ENCODE measurements at places on chromosomes 12 and 14. TPM values are rescaled to one million over a fixed set of nuclear protein-coding genes. Genes with fewer than 3 reads are reported as not detected.

The MGST1 gene
- total RNA-seq, result 8.8 TPM

The DNAJC22 gene
- 1.9 TPM for total RNA-seq

The PTGDR gene
- not detected for total RNA-seq

The PRH1 gene
- 10.5 TPM for total RNA-seq

The LRP1-AS gene
- not detected for total RNA-seq

The RNASE1 gene
- total RNA-seq, result 0.69 TPM

The RTN1 gene
- total RNA-seq, result 0.05 TPM

The KRT71 gene
- not detected for total RNA-seq

The KRT80 gene
- 51.5 TPM for total RNA-seq

DNA sequence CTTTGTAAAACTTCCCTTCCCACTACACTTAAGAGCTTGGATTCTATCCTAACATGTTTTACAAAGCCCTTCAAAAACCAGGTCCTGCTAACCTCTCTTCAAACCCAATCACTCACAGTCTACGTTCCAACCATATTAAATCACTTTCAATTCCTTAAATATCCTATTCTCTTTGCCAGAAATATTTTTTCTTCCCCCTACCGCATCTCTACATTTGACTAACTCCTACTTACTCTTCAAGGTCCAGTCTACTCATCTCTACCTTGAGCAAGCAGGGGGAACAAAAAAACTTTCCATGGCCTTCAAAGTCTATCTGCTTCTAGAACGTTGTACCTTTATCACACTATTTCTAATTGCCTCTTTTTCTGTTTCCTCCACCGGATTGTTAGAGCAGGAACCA lies 6.1 kb downstream of the ERGIC2 start:
- H3K4me3 ChIP-seq, result no peak overlapping the region
- peaks cover 5% of the 10 kb centered on the region for H3K4me1 ChIP-seq
- H3K27ac ChIP-seq, result no peak overlapping the region

DNA sequence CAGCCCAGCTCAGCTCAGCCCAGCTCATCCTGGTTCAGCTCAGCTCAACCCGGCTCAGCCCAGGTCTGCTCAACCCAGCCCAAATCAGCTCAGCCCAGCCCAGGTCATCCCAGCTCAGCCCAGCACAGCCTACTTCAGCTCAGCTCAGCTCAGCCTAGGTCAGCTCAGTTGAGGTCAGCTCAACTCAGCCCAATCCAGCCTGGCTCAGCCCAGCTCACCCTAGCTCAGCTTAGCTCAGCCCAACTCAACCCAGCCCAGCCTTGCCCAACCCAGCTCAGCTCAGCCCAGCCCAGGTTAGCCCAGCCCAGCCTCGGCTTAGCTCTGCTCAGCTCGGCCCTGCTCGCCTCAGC lies 332.3 kb downstream of the TMEM121 start:
- no peak overlapping the region for H3K4me3 ChIP-seq
- no peak for DNase-seq
- no peaks in the 10 kb centered on the region for H3K36me3 ChIP-seq
- no peak overlapping the region for H3K27ac ChIP-seq
- H3K27me3 ChIP-seq, result no peaks in the 10 kb centered on the region

GRCh38 chr12:89765959-89766824 lies 57.6 kb upstream of the ATP2B1 start:
- DNase-seq, result no peak
- peaks cover 5% of the 10 kb centered on the region for H3K4me1 ChIP-seq
- H3K4me3 ChIP-seq, result no peak overlapping the region
- H3K27ac ChIP-seq, result no peak overlapping the region
- no peaks in the 10 kb centered on the region for H3K27me3 ChIP-seq

- no peak overlapping the region for H3K4me3 ChIP-seq
- H3K27me3 ChIP-seq, result no peaks in the 10 kb centered on the region
- no peaks in the 10 kb centered on the region for H3K36me3 ChIP-seq
- H3K27ac ChIP-seq, result no peak overlapping the region
Observed at GRCh38 chr14:102442241-102443211, 67.0 kb downstream of the ANKRD9 start.

- no peaks in the 10 kb centered on the region for H3K27me3 ChIP-seq
- H3K27ac ChIP-seq, result no peak overlapping the region
- H3K4me1 ChIP-seq, result no peaks in the 10 kb centered on the region
- no peak overlapping the region for H3K4me3 ChIP-seq
- no peaks in the 10 kb centered on the region for H3K36me3 ChIP-seq
- DNase-seq, result no peak
Observed at GRCh38 chr12:30243426-30243825, 452.2 kb downstream of the IPO8 start.

- peaks cover 7% of the 10 kb centered on the region for H3K4me1 ChIP-seq
- H3K27ac ChIP-seq, result peak overlapping the region; percentile 72
- DNase-seq, result no peak
- H3K36me3 ChIP-seq, result no peaks in the 10 kb centered on the region
Observed at GRCh38 chr12:32400114-32400672, 835 bp downstream of the FGD4 start.

DNA sequence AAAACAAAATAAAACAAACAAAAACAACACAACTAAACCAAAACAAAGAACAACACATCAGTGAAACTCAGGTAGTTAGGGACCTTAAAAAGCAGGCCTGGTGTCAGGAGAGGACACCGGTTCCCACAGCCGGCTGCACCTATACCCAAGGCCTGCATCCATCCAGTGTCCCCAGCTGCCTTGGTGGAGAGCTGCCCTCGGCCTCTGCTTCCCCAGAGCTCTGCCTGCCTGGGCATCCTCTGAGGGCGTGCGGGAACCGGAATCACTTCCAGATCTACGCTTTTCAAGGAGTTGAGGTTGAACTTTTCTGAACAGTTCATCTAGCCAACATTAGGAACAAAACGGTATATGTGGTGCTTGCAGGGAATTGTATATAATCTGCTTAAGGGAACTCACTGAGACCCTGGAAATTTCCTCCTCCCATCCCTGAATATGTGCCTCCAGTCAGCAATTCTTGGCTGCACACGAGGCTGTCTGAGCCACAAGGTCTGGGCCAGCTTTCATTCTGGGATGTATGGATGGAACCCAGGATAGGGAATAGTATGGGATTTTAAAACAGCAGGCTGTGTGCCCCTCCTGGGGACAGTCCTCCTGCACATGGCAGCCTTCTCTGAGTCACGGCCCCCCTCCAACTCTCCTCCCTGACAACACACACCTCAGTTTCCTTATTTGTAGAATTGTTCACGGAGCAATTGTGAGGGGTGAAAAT lies 319.0 kb upstream of the RTL1 start:
- no peak for DNase-seq
- no peak overlapping the region for H3K27ac ChIP-seq
- H3K4me1 ChIP-seq, result 0 out of 2 replicates have a peak, but pooled peaks cover 2% of the 10 kb centered on the region
- no peaks in the 10 kb centered on the region for H3K36me3 ChIP-seq

DNA sequence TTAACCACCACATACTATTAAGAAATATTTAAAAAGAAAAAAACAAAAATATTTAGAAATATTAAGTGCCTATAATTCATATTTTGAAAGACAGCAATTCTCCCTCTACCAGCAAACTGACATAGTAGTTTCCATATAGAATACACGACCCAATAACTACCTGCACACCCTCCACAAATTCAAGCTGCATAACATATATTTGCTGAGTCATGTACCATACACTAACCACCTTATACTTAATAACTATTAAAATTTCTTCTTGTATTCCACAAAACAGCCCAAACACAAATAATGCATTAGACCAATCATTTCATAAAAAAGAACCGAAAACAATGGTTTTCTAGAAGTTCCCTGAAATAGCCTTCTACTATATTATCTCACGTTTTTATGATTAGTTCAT lies 21.7 kb downstream of the GTF2A1 start:
- no peak overlapping the region for H3K4me3 ChIP-seq
- DNase-seq, result no peak
- H3K4me1 ChIP-seq, result no peaks in the 10 kb centered on the region
- no peaks in the 10 kb centered on the region for H3K27me3 ChIP-seq
- no peak overlapping the region for H3K27ac ChIP-seq
- H3K36me3 ChIP-seq, result peaks cover 37% of the 10 kb centered on the region

- no peak for DNase-seq
- no peak overlapping the region for H3K27ac ChIP-seq
- no peaks in the 10 kb centered on the region for H3K27me3 ChIP-seq
- H3K4me3 ChIP-seq, result no peak overlapping the region
Observed at GRCh38 chr12:56591961-56592360, 38.2 kb downstream of the BAZ2A start.

GRCh38 chr14:35051796-35052195 lies 5.7 kb downstream of the FAM177A1 start:
- H3K27ac ChIP-seq, result no peak overlapping the region
- DNase-seq, result no peak
- no peaks in the 10 kb centered on the region for H3K27me3 ChIP-seq
- peaks cover 5% of the 10 kb centered on the region for H3K4me1 ChIP-seq

- DNase-seq, result no peak
- H3K4me3 ChIP-seq, result no peak overlapping the region
- H3K27ac ChIP-seq, result no peak overlapping the region
Observed at GRCh38 chr12:63809566-63809965, 29.9 kb downstream of the RXYLT1 start.

DNA sequence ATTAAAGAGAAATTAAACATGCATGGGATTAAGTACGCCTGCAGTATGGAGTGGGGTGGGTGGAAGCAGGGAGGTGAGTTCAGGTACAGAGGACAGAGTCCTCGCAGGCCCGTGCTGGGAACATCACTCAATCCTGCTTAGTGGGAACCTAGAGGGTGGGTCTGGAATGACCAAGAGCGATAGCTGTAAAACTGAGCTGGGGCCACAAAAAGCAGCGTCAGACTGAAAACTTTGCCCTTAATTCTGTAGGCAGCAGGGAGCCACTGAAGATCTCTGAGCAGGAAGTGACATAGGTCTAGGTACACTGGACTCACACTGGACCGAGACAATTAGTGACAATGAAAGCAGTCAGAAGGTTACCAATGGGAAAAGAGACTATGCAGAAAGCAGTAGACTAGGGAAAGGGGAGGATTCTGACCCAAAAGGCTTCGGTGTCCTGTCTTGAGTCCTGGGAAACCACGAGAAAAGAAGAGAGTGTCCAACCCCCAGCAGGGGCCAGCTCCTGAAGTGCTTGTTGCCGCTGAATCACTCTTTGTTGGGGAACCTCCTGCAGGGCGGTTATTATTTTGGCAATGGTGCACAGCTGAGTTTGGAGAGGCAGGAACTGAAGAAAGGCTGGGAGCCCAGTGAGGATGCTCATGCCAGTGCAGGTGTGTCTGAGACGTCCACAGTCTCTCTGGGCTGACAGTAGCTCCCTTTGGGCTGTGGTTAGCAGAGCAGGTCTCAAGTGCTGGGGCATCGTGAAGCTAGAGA lies 97.4 kb downstream of the PLXNC1 start:
- no peaks in the 10 kb centered on the region for H3K4me1 ChIP-seq
- DNase-seq, result no peak
- no peak overlapping the region for H3K27ac ChIP-seq
- H3K4me3 ChIP-seq, result no peak overlapping the region
- no peaks in the 10 kb centered on the region for H3K36me3 ChIP-seq

GRCh38 chr12:82698708-82699564 lies 12.2 kb downstream of the TMTC2 start:
- no peak overlapping the region for H3K27ac ChIP-seq
- H3K36me3 ChIP-seq, result no peaks in the 10 kb centered on the region
- no peak overlapping the region for H3K4me3 ChIP-seq
- H3K4me1 ChIP-seq, result no peaks in the 10 kb centered on the region

GRCh38 chr12:104888481-104888880 lies 69.6 kb downstream of the SLC41A2 start:
- no peak overlapping the region for H3K27ac ChIP-seq
- no peaks in the 10 kb centered on the region for H3K27me3 ChIP-seq
- peaks cover 13% of the 10 kb centered on the region for H3K4me1 ChIP-seq
- DNase-seq, result no peak
- H3K36me3 ChIP-seq, result no peaks in the 10 kb centered on the region

DNA sequence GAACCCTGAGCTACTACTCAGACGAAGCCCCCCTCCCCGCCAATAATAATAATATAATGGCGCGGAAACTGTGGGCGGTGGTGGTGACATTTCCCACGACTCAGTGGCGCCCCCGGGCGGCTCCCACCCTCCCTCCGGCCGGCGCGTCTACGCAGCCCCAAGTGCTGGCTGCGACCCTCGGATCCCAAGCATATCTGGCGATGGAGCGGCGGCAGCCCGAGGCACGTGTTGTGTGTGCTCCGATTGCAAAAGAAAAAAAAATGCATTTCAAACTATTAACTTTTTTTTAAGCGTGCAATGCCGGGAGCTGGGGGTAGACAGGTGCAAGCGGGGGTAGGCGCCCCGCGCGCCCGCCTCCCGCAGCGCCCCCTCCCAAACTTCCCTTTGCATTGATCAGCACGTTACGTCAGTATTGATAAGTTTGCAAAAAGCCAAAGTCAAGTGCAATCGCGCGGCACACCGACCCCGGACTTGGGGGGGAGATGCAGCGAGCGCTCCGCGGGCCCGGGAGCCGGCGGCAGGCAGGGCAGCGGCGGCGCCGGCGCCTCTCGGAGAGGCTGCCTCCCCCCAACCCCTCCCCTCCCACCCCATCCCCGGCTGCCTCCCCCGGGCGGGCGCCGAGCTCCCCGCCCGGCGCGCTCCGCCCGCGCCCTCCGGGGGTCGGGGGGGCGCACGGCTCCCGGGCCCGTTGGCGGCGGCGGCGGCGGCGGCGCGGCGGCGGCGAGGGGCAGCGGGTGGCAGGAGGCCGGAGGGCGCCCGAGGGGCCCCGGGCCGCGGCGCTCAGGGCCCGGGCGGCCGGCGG lies 113.1 kb upstream of the MYL2 start:
- H3K36me3 ChIP-seq, result no peaks in the 10 kb centered on the region
- H3K27ac ChIP-seq, result no peak overlapping the region
- peaks cover 48% of the 10 kb centered on the region for H3K27me3 ChIP-seq
- H3K4me3 ChIP-seq, result no peak overlapping the region

DNA sequence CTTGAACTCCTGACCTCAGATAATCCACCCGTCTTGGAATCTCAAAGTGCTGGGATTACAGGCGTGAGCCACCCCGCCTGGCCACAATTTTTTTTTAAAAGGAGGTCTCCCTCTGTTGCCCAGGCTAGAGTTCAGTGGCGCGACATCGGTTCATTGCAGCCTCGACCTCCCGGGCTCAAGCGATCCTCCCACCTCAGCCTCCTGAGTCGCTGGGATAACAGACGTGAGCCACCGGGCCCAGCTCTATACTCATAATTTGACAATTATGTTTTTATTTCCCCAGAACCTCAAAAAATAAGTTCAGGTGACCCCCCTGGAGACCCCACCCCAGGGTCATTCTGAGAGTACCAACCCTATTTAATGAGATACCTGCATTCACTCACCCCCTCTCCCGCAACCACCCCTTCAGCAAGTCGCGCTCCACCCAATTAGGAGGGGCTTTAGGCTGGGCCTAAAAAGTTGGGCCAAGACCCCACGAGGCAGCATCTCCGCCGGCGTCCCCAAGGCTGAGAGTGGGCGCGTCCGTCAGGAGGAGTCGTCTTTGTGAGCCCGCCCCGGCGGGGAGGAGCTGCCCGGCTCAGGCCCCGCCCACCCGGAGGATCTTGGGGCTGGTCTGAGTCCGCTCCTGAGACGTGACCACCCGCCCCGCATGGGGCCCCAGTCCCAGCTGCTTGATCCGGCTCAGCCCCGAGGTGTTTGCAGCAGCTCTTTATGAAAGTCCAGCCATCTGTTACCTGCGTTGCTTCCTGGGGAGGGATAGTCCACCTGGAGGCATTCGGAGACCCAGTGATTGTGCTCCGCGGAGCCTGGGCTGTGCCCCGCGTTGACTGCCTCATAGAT lies at the start of gene ANKRD33:
Gene ANKRD33, plus strand, starts transcription at position 628 of the 840 bp plus-strand sequence. Its CDS starts 84 bp downstream, at position 712.
- H3K4me3 ChIP-seq, result no peak within 1 kb of the TSS
- no peaks in the 10 kb centered on the region for H3K27me3 ChIP-seq
- no peaks in the 10 kb centered on the region for H3K36me3 ChIP-seq
- H3K4me1 ChIP-seq, result no peaks in the 10 kb centered on the region

GRCh38 chr12:19409376-19409775 lies 29.9 kb upstream of the AEBP2 start:
- no peak overlapping the region for H3K4me3 ChIP-seq
- no peaks in the 10 kb centered on the region for H3K36me3 ChIP-seq
- no peak for DNase-seq
- H3K4me1 ChIP-seq, result no peaks in the 10 kb centered on the region
- no peak overlapping the region for H3K27ac ChIP-seq

Measured in Panc1 (cell line).